ENCODE measurements at places on chromosomes 16 and 17. TPM values are rescaled to one million over a fixed set of nuclear protein-coding genes. Genes with fewer than 3 reads are reported as not detected.

GRCh38 chr17:46788796-46789195, 29.7 kb downstream of the WNT3 start:
- no peak for DNase-seq

DNA sequence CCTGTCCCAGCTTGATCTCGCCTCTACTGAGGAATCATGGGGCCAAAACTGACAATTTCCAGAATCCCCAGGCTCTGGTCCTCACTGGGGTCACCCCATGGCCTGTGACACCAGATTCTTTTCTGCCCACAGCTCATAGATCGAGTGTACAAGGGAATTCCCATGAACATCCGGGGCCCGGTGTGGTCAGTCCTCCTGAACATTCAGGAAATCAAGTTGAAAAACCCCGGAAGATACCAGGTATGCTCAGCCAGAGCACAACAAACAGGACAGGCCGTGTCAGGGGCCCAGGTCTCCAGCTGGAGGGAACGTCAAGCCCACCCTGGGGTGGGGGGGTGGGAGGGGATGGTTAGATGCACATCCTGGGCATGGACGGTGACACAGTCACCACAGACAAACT, 17.5 kb downstream of the USP6 start:
- no peak for DNase-seq

DNA sequence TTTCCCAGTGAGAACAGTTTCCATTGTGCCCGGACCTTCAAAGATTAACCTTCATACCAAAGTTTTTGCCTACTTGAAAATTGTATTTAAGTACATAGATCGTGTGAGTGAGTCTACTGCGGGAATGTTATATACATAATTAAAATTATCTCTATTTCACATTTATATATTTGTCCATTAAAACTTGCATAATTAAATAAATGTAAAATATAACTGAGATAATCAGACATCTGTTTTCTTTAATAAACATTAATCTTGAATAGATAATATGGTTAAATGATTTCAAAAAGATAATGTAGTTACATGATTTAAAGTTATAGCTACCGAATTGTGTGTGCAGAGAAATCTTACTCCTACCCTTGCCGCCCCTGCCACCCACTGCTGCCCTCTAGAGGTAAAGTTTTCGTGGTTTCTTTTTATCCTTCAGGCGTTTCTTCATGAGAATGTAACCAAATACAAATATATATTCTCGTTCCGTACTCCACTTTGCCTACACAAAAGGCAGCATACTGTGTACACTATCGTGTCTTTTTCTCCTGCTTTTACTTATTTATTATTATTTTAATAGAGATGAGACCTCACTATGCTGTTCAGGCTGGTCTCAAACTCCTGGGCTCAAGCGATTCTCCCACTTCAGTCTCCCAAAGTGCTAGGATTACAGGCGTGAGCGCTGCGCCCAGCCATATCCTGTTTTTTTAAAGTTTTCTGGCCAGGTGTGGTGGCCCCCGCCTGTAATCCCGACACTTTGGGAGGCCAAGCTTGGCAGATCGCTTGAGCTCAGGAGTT, 35.6 kb downstream of the RPA1 start:
- DNase-seq = peak; percentile 77

- no peak for DNase-seq
Measured at GRCh38 chr17:73621685-73622084, 22.6 kb downstream of the SDK2 start.

DNA sequence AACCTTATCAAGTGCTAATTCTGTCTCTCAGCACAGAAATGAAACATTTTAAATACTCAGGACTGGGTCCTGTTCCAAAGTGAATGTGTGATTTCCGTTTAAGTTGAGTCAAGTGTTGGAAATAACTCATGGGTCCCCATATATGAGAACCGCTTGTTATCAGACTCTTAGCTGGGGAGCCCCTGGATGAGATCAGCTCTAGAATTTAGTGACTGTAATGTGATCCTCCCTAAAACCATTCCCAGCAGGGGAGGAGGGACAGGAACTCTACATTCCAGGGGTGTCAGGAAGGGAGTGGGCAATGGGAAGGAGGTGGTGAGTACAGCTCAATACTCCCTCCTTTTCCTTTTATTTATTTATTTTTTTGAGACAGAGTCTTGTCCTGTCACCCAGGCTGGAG, 37.5 kb downstream of the OTOA start:
- no peak for DNase-seq

The ALG1 gene
- total RNA-seq = 13.4 TPM

DNA sequence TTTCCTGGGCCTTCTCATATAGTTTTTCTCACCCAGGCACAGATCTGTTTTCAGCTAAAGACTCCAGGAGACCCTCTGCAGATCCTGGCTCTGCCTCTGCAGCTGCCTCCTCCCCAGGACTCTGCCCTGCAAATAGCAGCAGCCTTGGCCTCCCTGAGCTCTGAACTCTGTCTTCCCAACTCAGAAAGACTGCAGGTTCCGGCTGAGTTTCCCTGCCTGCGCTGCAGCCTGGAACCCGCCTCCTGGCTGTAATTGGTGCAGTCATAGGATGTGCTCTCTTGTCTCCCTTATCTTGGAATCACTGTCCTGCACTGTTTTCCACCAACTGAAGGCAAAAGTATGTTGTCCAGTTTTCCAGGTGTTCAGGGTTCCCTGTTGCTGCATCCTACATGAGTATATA, 14.3 kb upstream of the DNASE1 start:
- no peak for DNase-seq

DNA sequence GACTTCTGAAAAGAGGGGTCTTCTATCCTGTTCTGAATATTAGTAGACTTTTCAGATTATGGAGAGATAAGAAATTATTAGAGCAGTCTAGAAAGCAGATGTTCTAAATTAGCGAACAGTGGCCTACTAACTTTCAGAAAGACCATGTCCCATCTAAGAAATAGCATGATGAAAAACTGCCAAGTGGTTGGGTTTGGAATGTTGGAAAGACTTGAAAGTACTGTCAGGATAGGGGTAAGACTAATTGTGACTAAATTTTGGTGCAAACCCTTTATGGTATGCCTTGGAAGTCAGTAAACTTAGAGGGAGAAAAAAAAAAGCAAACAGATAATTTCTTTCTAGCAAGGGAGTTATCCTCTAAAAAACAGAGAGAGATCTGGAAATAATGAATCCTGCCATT, 41.1 kb downstream of the TANGO6 start:
- no peak for DNase-seq

DNA sequence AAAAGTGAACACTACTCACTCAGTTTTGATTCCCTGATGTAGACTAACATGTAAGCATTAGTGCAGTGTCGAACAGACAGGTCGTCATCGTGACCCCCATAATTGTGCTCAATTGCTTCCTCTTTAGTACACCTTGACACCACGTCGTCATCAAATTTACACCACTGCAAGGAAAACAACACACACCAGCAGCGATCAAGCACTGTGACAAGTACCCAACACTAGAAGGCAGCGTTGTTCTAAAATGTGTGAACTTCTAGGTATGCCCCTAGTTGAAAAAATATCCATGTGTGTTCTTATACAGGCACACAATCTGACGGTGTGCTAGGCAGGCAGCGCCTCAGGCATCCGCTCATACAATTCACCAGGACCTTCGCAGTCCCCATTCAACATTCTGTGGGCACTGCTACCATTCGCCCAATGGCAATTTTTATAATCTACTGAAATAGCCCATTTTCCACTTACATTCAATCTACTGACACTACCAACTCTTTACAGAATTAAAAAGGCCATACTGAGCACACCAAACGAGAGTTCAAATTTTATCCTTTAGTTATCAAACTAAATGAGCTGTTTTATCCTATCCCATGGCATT, 23.1 kb downstream of the LITAFD start:
- DNase-seq = peak; percentile 65

Measured in CD4-positive, CD25-positive, alpha-beta regulatory T cell (primary cell).